ENCODE measurements at places on chromosomes 2 and 18. TPM values are rescaled to one million over a fixed set of nuclear protein-coding genes. Genes with fewer than 3 reads are reported as not detected.

GMCL1 gene
- 37.7 TPM for total RNA-seq

FEV gene
- total RNA-seq, result not detected

EFR3B gene
- total RNA-seq, result 0.14 TPM

IRS1 gene
- 11.4 TPM for total RNA-seq

SCN2A gene
- not detected for total RNA-seq
